NCI-H510A (cell line): ENCODE measurements at places on chromosomes 3 and 15.

GRCh38 chr3:59289831-59290230 is 240.0 kb upstream of the CFAP20DC start:
- no peak for DNase-seq

DNA sequence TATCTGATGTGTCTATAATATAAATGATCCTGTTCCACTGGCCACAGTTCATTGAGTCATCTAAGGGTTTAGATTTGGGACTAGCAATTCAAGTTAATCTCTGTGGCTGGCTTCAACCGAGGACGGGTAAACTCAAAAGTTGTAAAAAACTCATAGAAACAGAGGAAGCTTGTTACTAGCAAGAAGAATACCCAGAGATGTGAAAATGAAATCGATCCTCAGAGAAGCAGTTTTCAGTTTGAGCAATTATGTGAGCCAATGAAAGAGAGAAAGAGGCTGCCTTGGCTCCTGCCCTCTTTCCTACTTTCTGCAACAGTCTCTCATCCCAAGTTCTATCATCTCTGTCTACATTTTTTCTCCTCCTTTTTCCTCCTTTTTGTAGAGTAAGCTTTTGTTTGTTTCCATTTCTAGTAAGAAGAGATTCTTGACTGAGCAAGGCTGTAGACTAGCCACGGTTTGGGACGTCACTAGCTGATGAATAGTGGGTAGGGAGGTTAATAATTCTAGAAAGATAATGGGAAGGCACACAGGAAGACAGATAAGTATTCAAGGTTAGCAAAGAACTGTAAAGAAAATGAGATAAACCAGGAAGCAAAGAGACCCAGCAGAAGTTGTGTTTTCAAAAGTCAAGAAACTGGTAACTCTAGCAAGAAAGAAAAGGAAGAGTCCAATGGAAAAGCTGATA is 298.9 kb upstream of the NR2F2 start:
- no peak for DNase-seq

DNA sequence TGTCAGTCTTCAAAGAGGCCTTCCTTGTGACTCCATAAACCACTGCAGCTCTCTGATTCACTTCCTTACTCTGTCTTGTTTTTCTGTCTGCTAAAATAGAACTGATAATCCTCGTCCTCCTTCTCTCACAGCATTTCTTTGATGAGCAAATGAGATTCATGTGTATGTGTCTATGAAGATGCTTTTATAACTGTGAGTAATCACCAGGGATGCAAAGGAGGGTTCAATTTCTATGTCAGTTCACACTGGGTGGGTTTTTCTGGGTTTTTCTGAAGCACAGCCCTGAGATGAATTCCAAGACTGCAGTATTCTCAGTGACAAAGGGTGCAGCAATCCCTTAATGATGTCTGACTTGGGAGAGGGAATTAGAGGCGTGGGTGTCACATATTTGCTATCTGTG is 746.6 kb upstream of the CFAP20DC start:
- DNase-seq = no peak

DNA sequence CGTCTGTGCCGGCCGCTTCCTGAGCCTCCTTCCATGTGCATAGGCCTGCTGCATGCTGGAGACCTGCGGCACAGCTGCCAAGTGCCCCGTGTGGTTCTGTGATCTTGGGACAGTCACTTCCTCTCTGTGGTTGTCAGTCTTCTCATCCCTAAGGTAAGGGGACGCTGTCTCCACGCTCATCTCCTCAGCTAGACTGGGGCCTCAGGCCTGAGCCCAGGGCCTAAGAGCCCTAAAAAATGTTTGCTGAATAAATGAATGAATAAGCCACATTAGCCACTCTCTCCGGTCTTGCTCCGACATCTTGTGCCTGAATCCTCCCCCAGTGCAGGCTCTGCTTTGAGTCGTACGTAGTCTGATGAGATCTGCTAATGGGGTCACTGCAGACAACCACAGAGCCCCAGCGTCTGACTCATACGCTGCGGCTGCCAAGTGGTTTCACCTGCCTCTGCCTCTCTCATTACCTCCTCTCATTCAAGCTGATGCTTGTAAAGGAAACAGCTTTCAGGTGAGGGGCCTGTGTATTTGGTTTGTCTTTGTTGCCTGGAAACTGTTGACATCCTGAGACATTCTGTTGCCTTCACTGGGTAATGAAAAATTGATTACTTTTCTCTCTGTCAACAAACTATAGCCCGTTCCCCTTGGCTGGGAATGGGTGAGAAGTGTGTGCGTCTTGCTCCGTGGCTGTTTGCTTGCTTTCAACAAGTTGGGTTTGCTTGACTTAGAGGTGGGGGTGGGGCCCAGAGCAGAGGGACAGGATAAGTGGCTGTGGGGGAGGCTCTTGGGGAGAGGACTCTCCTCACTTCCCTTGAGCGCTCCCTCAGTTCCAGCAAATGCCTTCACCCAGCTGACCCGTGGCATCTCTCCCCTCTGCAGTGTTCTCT is 15.9 kb downstream of the RPLP1 start:
- DNase-seq = peak; percentile 88

DNA sequence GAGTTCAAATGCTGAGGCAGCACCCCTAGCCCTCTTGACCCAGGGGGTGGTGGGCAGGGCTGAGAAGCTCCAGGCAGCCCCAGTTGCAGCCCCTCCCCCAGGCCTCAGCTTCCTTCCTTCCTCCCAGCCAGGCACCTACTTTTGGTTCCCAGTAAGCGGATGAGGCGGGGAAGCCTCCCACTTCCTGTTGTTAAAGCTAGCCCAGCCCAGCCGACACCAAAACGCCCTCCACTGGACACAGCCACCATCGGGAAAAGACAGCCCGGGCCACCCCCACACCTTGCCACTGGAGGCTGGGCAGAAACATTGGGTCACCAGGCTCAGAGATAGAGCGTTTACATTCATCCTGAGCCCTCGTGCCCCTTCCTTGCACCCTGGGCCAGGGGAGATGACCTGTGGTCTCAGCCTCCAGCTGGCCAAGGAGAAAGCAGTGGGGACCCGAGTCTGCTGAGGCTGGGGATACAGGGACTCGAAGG is 3.5 kb downstream of the DUSP7 start:
- peak; percentile 22 for DNase-seq

GRCh38 chr3:163438760-163439159 is 1639.5 kb downstream of the SI start:
- DNase-seq = no peak

DNA sequence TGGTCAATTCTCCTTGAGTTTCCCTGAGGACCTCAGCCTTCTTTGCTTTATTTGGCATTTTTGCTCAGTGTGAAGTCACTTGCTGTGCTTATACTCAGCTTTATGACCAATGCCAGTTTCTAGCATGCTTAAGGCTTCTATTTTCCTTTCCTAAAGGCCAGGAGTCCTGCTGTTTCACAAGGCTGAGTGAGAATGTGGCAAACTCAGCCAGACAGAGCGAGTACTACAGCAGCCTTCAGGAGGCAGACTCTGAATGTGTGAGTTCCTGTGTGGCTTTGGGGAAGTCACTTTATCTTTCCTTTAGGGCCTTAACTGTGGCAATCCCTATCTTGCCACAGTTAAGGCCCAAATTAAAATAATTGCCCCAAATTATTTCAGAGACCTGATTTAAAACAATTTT is 213.2 kb upstream of the MRPL3 start:
- DNase-seq = no peak

DNA sequence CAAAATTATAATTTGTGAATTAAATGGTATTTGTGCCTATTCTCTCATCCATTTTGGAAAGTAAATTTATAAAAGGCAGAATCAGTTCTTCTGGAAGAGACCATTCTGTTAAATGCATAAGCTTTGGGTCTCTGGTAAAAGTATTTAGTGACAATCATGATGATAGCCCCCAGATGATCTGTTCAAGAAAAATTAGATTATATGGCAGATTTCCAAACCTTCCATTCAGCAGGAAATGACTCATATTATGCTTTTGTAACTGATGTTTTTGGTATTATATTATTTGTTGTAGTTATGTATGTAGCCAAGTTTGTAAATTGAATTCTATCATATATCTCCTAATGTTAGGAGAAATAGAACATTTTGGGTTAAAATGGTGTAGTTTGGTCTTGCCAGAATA is 340.8 kb upstream of the DPH6 start:
- no peak for DNase-seq

GRCh38 chr15:50685191-50685975 is 1.2 kb downstream of the TRPM7 start:
- no peak for DNase-seq

DNA sequence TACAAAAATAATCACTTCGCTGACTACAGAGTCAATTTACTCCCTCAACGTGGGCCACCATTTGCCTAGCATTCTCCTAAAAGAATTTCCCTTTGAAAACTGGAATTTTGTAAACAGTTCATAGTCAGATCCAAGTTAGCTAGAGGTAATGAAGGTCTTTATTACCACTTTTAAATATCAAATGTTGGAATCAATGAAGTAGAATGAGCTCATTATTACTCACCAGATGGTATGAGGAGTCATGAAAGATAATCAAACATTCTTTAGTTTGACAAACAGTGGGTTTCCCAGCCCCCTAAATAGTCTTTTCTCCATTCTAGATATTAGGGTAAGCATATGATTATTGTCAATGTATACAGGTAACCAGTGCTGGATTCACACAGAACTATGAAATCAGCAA is 455.7 kb upstream of the THBS1 start:
- DNase-seq = no peak

GRCh38 chr3:108505811-108506210 is 4.6 kb downstream of the MYH15 start:
- no peak for DNase-seq

GRCh38 chr15:71480556-71480955 is 329.8 kb upstream of the NR2E3 start:
- no peak for DNase-seq

DNA sequence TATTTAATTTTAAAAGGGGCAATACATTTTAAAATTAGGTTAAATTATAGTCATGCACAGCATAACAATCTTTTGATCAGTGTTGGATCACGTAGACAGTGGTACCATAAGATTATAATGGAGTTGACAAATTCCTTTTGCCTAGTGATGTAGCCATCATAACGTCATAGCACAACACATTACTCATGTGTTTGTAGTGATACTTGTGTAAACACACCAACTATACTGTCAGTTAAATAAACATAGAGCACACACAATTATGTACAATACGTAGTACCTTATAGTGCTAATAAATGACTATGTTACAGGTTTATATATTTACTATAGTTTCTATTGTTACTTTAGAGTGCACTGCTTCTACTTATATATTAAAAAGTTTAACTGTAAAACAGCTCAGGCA is 31.2 kb downstream of the FOXB1 start:
- DNase-seq = no peak

- DNase-seq = no peak
Observed at GRCh38 chr15:78620021-78620526, 722 bp downstream of the CHRNA3 start.

GRCh38 chr15:69666441-69666882 is 213.8 kb downstream of the RPLP1 start:
- no peak for DNase-seq

DNA sequence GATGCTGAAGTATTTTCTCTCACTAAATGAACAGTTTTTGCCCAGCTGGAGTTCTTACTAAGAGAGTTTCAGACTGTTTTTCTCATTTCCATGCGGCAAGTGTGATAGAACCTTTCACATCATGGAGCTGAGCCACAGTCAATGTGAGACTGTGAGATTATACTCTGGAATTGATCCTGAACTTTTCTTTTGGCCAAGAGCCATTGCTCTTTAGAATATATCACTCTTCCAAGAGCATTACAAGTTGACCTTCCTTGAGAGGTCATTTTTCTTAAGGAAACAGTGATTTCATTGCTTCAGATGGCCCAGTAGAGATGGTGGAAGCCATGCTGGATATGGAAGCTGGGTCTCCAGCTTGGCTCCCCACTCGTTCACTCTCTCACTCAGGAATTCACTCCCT is 212.9 kb upstream of the UMPS start:
- no peak for DNase-seq

DNA sequence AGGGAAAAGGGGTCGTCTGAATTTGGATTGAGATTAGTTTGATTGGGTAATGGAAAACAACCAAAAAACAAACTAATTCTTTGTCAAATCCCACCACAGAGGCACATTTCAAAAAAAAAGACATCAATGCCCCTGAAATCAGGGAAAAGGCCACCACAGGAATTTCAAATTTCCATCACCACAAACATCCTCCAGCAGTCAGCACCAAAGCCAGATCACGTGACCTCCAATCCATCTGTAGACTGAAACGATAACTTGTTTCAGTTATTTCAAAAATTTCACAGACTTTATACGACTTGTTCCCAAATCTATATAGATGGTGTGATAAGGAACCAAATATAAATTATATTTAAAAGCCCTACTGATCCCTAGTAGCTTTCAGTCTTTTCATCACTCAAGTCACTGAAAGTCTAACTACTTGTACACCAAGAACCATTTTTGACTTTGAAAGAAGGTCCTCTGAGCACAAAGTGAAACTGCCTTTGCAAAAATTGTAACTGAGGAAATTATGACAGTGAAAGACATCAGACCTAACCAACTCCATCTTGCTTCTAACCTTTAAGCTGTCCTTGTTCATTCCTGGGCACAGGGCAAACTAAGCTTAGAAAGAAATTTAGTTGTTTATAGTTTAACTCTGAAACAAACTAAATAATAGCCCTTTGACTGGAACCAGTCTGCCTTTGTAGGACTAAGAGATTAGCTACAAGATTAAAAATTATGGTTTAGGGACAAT is 48.1 kb upstream of the PLCL2 start:
- no peak for DNase-seq

DNA sequence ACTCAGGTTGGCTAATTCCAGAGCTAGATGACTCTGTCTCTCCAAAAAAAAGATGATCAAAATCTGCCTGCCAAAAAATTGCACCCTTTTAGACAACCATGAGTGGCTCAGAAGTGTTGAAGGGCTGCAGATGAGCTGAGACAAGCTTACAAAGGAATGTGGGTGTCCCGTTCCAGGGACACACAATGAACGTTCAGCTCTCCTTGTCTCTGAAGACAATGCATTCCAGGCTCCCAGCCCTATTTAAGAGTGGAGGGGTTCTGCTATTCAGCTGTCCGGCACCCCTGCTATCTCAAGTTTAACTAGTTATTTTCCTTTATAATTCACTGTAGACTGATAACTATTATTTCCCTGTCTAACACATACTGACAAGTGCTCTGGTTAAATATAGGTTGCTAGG is 355.1 kb upstream of the WNT5A start:
- DNase-seq = no peak
